Activated B cell treated with CpG ODN at 0.5 μM for 24 hours (primary cell): ENCODE measurements at places on chromosomes 5 and 9. TPM values are rescaled to one million over a fixed set of nuclear protein-coding genes. Genes with fewer than 3 reads are reported as not detected.

The ADAMTS6 gene
- 3.2 and 4.1 TPM in 2 replicates for total RNA-seq

The C9orf153 gene
- total RNA-seq: 0.17 and 0.18 TPM in 2 replicates

The CYSTM1 gene
- 20.1 and 23.3 TPM in 2 replicates for total RNA-seq

The RNF183 gene
- total RNA-seq: not detected in 2 replicates

- no peak for DNase-seq
Observed at GRCh38 chr5:128254789-128255188, 171.2 kb downstream of the SLC12A2 start.

- DNase-seq: no peak
Observed at GRCh38 chr9:17342696-17343095, 207.9 kb downstream of the CNTLN start.

DNA sequence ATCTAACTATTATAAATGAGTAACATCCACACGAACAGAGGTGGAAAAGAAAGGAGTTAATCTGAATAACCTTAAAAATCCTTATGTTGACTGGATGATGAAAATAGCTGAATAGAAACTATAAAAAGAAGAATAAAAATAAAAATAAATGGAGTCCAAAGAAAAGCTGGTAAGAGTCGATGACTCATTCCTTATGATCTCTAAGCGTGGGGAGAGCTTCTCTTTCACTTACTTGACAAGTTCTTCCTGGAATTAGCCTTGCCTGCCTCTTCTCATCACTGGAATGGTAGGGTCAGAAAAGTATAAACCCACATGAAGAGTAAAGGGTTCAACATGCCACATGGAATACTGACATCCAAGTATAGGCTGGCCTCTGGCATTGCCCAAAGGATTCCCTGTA, 477.0 kb upstream of the RGMB start:
- no peak for DNase-seq

DNA sequence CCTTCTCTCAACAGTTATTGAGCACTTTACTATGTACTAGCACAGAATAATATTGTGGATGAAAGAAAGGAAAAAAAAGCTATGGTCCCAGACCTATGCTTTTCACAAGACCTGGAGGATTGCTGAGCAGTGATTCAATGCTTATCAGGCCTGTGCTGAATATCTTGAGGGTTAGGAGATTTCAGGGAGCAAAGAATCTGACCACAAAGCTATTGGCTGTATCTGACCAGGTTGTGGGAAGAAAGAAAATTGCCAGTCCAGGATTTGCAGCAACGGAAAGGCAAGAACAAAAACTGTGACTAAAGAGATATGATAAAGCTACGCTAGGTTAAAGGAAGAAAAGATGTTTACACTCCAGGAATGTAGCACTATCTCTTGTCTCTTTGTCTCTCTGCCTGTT, 14.9 kb upstream of the MACIR start:
- no peak for DNase-seq

DNA sequence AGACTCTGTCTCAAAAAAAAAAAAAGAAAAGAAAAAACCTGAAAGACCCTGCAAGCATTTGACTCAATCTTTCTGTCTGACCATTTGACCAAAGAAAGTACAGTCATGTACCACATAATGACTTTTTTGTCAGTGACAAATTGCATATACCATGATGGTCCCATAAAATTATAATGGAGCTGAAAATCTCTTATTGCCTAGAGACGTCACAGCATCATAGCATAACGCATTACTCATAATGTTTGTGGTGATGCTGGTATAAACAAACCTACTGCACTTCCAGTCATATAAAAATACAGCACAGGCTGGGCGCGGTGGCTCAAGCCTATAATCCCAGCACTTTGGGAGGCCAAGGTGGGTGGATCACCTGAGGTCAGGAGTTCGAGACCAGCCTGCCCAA, 10.5 kb downstream of the ECM2 start:
- no peak for DNase-seq

DNA sequence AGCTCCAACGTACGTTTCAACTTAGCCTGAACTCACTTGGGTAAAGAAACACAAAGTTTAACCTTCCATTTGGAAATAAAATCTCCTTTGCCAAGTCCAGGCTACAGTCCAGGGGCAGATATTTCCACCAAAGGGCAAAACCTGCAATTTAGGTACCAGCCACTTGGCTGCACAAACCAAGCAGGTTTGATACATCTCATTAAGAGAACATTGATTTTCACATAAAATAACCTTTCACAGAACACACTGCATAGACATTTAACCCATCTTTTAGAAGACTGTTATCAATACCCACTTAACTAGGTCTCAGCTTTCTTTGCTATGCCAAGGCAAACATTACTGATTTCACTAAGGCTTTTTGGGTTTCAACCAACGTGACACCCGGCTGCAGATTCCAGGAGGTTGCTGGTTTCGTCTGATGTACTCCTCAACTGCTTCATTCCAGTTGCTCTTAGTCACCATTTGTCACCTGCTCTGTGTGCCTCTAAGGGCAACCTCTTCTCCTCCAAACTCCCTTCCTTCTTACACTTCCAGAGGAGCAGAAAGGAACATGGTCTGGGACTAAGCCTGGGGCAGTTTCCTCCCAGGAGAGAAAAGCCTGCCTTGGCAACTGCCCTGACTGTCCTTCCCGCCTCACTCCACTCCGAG, 67.1 kb downstream of the EPB41L4B start:
- DNase-seq: no peak

DNA sequence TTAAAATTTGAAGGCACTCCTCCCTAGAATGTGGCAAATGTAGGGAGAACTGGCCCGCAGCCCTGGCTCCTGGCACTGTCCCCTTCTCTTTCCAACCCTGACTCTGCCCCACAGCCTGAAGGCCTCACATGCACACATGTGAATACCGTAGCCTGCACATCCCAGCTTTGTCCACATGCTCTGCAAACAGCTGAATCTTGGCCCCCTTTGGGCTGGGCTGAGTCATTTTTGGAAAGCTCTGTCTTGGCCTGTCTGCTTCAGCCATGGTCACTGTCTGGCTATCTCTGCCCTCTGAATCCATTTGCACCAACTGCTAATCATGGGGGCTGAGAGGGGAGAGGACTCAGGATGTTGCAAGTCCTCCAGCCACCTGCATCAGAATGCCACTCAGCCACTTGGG, 22.1 kb upstream of the GALNT10 start:
- no peak for DNase-seq

DNA sequence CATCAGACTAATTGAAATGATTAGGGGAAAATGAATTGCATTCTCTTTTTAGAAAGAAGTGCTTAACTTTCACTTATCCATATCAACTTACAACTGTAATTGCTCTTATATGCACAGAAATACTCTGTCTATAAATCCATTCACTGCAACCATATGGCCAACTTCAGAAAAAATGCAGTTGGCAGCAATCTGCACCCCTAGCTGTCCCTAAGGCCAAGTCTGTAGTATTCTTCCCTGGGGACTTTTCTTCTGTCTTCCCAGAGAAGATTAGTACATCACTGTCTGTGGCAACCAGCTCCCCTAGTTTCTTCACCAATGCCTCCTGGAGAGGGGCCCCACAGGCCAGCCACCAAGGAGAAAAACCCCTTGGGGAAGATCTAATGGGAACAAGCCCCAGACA, 45.4 kb downstream of the ABCA1 start:
- DNase-seq: no peak

DNA sequence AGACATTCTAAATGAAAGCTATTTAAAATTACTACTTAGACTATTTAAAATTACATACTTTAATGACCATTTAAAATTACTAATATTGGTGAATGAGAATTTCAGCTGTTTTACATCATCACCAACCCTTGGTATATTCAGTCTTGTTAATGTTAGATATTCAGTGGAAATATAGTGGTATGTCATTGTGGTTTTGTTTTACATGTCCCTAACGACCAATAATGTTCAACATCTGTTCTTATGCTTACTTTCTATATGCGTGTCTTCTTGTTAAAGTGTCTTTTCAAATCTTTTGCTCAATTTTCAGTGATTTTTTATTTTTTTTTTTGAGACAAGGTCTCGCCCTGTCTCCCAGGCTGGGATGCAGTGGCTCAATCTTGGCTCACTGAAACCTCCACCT, 279.3 kb upstream of the TARS1 start:
- DNase-seq: no peak

GRCh38 chr5:176167800-176168199, 70.4 kb upstream of the SIMC1 start:
- no peak for DNase-seq

- DNase-seq: no peak
Observed at GRCh38 chr5:73067213-73067612, 53.2 kb upstream of the TMEM171 start.

GRCh38 chr5:7784683-7785380, 66.1 kb downstream of the CFAP90 start:
- DNase-seq: no peak

DNA sequence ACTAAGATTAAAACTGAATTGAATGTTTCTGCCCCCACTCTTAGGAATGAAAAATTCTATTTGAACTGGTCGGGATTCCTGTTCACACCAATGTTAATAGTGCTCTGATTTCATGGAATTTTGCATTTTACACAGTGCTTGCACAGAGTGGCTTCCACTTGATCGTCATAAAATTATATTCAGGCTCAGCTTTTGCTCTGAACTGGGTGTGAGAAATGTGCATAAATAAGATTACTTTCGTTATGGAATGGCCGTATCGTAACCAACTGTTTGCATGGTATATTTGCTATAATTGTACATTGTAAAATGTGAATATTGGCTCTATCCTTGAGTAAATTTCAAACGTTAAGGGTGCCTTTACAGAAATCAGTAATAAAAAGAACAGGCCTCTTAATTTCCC, 240.9 kb downstream of the RFK start:
- DNase-seq: no peak

DNA sequence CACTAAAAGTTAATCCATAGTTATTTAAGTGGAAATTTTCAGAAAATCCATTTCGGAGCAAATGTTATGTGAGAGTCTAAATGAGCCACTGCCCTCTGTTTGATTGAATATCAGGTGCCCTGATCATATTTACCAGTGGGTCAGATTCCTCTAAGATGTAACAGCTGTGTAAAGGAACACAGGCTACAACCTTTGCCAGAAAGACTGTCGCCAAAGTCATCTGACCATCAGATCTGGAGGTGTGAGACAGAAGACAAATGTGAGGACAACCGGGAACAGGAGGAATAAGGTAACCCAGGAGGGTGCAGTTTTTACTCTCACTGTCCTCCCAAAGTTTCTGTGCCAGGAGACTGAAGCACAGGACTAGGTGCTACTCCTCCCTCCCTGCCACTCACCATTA, 90.8 kb downstream of the CAAP1 start:
- no peak for DNase-seq

DNA sequence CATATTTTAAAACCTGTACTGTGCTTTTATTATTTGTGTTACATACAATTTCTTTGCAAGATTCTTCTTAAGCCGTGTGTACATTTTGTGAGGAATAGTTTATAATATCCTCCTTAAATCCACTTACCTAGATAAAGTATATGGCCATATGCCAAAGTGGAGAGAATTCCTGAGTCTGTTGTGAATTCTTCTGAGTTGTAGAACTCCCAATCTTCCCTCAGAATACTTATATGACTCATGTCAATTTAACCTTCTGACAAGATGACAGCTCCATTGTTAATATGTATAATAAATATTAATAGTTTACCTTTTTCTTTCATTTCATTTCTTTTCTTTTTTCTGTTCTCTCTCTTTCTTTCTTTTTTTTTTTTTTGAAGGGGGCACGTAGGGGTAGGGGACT, 6.0 kb upstream of the RICTOR start:
- no peak for DNase-seq

- DNase-seq: no peak
Observed at GRCh38 chr5:143142596-143143435, 260.7 kb downstream of the NR3C1 start.

GRCh38 chr5:40010436-40010835, 585.7 kb upstream of the DAB2 start:
- DNase-seq: no peak
